ENCODE measurements at places on chromosomes 2 and 18. TPM values are rescaled to one million over a fixed set of nuclear protein-coding genes. Genes with fewer than 3 reads are reported as not detected.

TMEFF2 gene
- total RNA-seq: not detected

REG1B gene
- total RNA-seq: not detected

GAREM1 gene
- 1.2 TPM for total RNA-seq

ANKRD30B gene
- total RNA-seq: not detected

RAB1A gene
- total RNA-seq: 120 TPM

ALK gene
- total RNA-seq: not detected

ECEL1 gene
- 0.54 TPM for total RNA-seq

DNA sequence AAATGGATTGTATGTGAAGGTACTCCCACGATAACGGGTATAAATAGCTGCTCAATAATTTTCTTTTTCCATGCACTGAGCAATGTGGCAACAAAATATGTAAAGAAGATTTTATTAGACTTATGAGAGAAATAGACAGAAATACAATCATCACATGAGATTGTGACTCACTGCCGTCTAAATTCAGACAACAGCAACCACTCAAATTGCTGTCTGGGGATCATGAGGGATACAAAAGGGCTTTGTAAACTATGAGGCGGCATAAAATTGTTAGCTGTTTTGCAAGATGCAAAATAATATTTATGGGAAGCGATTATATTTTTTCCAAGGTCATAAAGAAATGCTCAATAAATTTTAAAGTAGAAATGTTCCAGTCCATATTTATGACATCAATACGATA is 259.1 kb upstream of the AGAP1 start:
- H3K27ac ChIP-seq: no peak overlapping the region
- peak; percentile 78 for DNase-seq
- H3K4me1 ChIP-seq: peaks cover 22% of the 10 kb centered on the region
- no peaks in the 10 kb centered on the region for H3K36me3 ChIP-seq
- no peaks in the 10 kb centered on the region for H3K27me3 ChIP-seq

DNA sequence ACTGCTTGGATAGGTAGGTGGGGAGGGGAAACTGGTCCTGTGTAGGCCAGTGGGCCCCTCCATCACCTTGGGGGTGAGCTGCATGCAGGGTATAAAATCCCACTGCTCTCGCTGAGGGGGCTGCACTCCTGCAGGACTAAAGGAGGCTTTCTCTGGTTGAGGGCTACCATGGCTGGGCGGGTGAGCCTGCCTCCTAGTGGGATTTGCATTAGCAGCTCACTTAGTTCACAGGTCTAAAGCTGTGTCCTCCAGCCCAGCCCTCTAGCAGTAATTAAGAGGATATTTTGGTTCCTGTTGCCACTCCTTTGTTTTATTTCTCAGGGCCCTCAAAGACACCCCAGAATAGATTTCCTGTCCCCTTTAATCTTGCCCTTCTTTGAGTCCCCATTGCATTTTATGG is 24.6 kb downstream of the TMEM127 start:
- no peaks in the 10 kb centered on the region for H3K36me3 ChIP-seq
- H3K4me3 ChIP-seq: no peak overlapping the region
- no peaks in the 10 kb centered on the region for H3K27me3 ChIP-seq
- peaks cover 16% of the 10 kb centered on the region for H3K4me1 ChIP-seq
- no peak for DNase-seq

DNA sequence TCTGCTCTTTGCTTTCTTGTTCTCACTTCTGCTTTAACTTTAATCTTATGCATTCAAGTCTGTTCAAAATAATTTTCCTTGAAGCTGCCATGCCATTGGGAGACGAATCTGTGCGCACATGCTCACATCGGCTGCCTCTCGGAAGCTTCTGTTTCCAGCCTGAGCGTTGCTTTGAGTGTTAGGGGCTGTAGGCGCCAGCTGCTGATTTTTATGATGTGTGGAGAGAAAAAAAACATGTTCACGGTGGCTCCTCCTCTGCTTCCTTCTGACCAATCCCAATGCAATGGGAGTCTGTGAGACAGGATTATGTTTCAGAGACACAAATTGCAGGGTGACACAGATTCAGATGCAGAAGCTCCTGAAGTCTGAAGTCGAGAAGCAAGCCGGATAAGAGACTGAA is at the start of gene MC4R:
TSS of gene MC4R (minus strand) at position 180 of the 400 bp plus-strand sequence. CDS start 426 bp downstream, outside the sequence.
- no peaks in the 10 kb centered on the region for H3K36me3 ChIP-seq
- peak within 1 kb of the TSS; percentile 74 for H3K4me3 ChIP-seq
- H3K4me1 ChIP-seq: peaks cover 12% of the 10 kb centered on the region

- DNase-seq: peak; percentile 61
- no peak overlapping the region for H3K27ac ChIP-seq
Observed at GRCh38 chr2:38093527-38094165, 17.7 kb upstream of the CYP1B1 start.

- no peak overlapping the region for H3K27ac ChIP-seq
- H3K4me1 ChIP-seq: peaks cover 10% of the 10 kb centered on the region
- no peaks in the 10 kb centered on the region for H3K27me3 ChIP-seq
Observed at GRCh38 chr18:36073676-36074075, 6.3 kb upstream of the RPRD1A start.

DNA sequence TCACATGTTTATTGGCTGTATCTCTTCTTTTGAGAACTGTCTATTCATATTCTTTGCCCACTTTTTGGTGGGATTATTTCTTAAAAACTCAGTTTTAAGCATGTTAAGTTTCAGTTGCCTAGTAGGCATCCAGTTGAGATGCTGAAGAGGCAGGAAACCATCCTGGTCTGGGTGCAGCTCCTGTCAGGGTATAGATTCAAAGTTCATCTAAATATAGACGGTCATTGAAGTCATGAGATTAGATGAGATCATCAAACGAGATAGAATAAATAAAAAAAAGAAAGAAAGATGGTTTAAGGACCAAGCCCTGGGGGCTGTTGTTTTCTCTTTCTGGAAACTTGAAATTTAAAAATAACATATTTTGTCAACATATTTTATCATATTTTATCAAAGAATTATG is 9.2 kb upstream of the DNAH7 start:
- peak overlapping the region; percentile 20 for H3K4me3 ChIP-seq
- H3K27me3 ChIP-seq: no peaks in the 10 kb centered on the region
- H3K27ac ChIP-seq: peak overlapping the region; percentile 50
- peak; percentile 55 for DNase-seq
- peaks cover 24% of the 10 kb centered on the region for H3K4me1 ChIP-seq
- no peaks in the 10 kb centered on the region for H3K36me3 ChIP-seq

- no peaks in the 10 kb centered on the region for H3K36me3 ChIP-seq
- no peak for DNase-seq
- no peak overlapping the region for H3K4me3 ChIP-seq
- H3K4me1 ChIP-seq: no peaks in the 10 kb centered on the region
- H3K27ac ChIP-seq: no peak overlapping the region
Observed at GRCh38 chr18:1797235-1797634, 774.1 kb downstream of the METTL4 start.

- H3K27me3 ChIP-seq: no peaks in the 10 kb centered on the region
- no peak overlapping the region for H3K27ac ChIP-seq
- H3K4me3 ChIP-seq: no peak overlapping the region
- 0 out of 2 replicates have a peak, but pooled peaks cover 6% of the 10 kb centered on the region for H3K4me1 ChIP-seq
Observed at GRCh38 chr18:62558015-62558663, 35.3 kb downstream of the ZCCHC2 start.

DNA sequence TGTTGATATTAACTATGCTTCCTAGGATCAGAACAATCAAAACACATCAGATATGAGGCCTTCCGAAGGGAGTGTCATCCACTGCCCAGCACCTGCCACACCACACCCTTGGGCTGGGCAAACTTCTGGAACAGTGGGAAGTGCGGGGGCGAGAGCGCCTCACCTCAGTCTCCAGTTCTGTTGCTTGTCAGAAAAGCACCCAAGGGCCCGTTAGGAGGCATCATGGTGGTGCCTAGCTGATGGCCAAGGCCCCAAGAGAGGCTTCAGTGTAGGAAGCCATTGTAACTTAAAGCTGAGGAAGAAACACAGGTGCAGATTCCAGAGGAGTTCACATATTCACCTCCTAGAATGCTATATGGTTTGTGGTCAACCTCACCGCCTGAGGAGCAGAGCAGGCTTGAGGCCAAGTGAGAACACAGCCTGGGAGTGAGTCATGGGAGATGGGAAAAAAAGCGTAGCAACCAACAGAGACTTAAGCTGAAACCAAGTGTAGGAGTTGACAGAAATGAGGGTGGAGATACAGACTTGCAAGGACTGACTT is 85.1 kb upstream of the ATL2 start:
- H3K4me1 ChIP-seq: 0 out of 2 replicates have a peak, but pooled peaks cover 4% of the 10 kb centered on the region
- H3K27me3 ChIP-seq: peaks cover 53% of the 10 kb centered on the region
- H3K4me3 ChIP-seq: no peak overlapping the region
- peak; percentile 94 for DNase-seq
- H3K27ac ChIP-seq: no peak overlapping the region

GRCh38 chr2:68768951-68769350 is 34.3 kb downstream of the ARHGAP25 start:
- DNase-seq: no peak
- no peaks in the 10 kb centered on the region for H3K36me3 ChIP-seq
- H3K4me1 ChIP-seq: no peaks in the 10 kb centered on the region
- H3K27ac ChIP-seq: no peak overlapping the region
- H3K4me3 ChIP-seq: no peak overlapping the region
- H3K27me3 ChIP-seq: peaks cover 5% of the 10 kb centered on the region

- H3K4me3 ChIP-seq: peak overlapping the region; percentile 21
- H3K36me3 ChIP-seq: peaks cover 30% of the 10 kb centered on the region
- DNase-seq: peak; percentile 45
- peaks cover 27% of the 10 kb centered on the region for H3K4me1 ChIP-seq
- H3K27me3 ChIP-seq: no peaks in the 10 kb centered on the region
Observed at GRCh38 chr2:171711351-171711750, 24.1 kb downstream of the DYNC1I2 start.

DNA sequence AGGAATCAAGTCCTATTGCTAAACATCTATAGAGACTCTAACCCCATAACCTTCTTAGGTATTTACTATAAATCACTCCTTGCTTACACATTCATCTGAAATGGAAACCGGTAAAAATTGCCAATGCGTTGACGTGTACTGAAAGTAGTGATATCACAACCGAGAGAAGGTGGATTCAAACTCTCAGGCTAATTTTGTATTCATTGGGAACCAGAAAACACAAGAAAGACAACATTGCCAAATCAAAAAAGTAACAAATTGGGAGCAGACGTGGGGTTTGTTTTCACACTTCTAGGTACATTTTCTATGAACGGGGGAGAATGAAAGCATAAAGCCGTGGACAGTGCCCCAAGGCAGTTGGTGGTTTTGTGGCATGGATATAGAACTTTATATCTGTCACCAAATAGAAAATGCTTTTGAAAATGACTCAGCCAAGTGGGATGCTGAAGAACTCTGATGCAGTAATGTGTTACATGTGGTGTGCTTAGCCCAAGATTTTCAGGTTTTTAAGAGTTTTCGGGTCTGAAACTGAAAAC is 155.1 kb upstream of the RASGRP3 start:
- peaks cover 45% of the 10 kb centered on the region for H3K4me1 ChIP-seq
- H3K27me3 ChIP-seq: no peaks in the 10 kb centered on the region
- H3K4me3 ChIP-seq: peak overlapping the region; percentile 63
- peak overlapping the region; percentile 88 for H3K27ac ChIP-seq

- no peaks in the 10 kb centered on the region for H3K27me3 ChIP-seq
- H3K27ac ChIP-seq: peak overlapping the region; percentile 38
- no peak overlapping the region for H3K4me3 ChIP-seq
- peak; percentile 32 for DNase-seq
- no peaks in the 10 kb centered on the region for H3K36me3 ChIP-seq
Observed at GRCh38 chr2:202387608-202388342, 11.6 kb downstream of the BMPR2 start.

DNA sequence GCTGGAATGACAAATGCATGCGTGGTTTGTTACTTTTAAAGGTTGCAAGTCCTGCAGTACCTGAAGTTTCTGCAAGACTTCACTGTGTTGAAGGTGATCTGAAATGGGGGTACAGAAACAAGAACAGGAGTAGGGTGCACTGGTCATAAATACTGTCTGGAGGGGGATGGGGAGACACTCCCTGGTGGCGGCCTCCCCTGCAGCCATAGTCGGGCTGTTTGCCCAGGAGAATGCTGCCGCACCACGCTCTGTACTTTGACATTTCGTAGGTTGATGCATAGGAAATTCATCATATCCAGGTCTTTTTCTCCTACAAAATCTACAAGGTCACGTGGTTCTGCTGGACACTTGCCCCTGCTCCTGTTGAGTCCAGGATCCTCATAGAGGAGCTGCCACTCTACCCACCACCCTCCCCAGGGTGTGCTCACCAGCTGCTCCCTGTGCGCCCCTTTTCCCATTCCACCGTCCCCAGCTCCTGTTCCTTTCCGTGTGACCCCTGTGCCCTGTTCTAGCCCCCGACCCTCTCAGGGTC is 103.8 kb downstream of the RNF144A start:
- no peaks in the 10 kb centered on the region for H3K36me3 ChIP-seq
- H3K4me1 ChIP-seq: peaks cover 10% of the 10 kb centered on the region
- H3K27me3 ChIP-seq: no peaks in the 10 kb centered on the region
- H3K4me3 ChIP-seq: no peak overlapping the region
- H3K27ac ChIP-seq: no peak overlapping the region

GRCh38 chr2:18001671-18002070 is 123.2 kb downstream of the KCNS3 start:
- no peaks in the 10 kb centered on the region for H3K4me1 ChIP-seq
- no peak overlapping the region for H3K4me3 ChIP-seq
- H3K27ac ChIP-seq: no peak overlapping the region
- no peaks in the 10 kb centered on the region for H3K36me3 ChIP-seq
- DNase-seq: no peak

- H3K27ac ChIP-seq: peak overlapping the region; percentile 86
- H3K27me3 ChIP-seq: no peaks in the 10 kb centered on the region
- no peaks in the 10 kb centered on the region for H3K36me3 ChIP-seq
- peaks cover 57% of the 10 kb centered on the region for H3K4me1 ChIP-seq
- peak overlapping the region; percentile 41 for H3K4me3 ChIP-seq
Observed at GRCh38 chr2:180523621-180524340, 456.6 kb upstream of the UBE2E3 start.

DNA sequence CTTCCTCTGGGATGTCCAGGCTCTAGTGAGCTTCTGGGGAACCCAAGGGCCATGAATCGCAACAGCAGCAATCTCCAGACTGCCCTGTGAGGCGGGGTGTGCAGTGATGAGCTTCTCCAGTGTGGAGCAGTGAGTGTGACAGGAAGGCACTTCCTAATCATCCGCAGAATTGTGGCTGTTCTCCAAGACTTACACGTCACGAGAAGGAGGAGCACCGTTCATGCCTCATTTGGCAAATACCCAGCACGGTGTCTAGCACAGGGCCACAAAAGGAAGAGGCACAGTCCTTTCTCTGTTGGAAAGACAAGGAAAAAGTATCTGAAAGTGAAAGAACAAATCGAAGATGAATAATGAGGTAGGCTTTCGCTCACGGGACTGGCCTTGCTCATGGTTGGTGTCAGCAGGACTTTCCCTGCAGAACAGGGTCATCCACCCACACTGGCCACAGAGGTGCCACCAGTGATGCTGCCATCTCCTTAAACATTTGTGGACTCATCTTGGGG is 125.1 kb upstream of the HAAO start:
- DNase-seq: peak; percentile 95
- no peaks in the 10 kb centered on the region for H3K27me3 ChIP-seq
- H3K27ac ChIP-seq: peak overlapping the region; percentile 76
- no peaks in the 10 kb centered on the region for H3K36me3 ChIP-seq
- H3K4me1 ChIP-seq: peaks cover 40% of the 10 kb centered on the region

GRCh38 chr18:31079973-31080372 is 22.2 kb downstream of the DSC2 start:
- H3K4me3 ChIP-seq: no peak overlapping the region
- H3K4me1 ChIP-seq: no peaks in the 10 kb centered on the region
- no peak for DNase-seq
- no peaks in the 10 kb centered on the region for H3K36me3 ChIP-seq

GRCh38 chr2:217597145-217597544 is 405.6 kb downstream of the TNS1 start:
- H3K27ac ChIP-seq: no peak overlapping the region
- H3K4me3 ChIP-seq: no peak overlapping the region
- H3K4me1 ChIP-seq: no peaks in the 10 kb centered on the region
- DNase-seq: no peak
- H3K27me3 ChIP-seq: peaks cover 63% of the 10 kb centered on the region

Measured in GM23248 (cell line).